NCI-H1436 treated with DMSO at 0.1 percent for 48 hours (cell line): ENCODE measurements at places on chromosomes 4 and X.

DNA sequence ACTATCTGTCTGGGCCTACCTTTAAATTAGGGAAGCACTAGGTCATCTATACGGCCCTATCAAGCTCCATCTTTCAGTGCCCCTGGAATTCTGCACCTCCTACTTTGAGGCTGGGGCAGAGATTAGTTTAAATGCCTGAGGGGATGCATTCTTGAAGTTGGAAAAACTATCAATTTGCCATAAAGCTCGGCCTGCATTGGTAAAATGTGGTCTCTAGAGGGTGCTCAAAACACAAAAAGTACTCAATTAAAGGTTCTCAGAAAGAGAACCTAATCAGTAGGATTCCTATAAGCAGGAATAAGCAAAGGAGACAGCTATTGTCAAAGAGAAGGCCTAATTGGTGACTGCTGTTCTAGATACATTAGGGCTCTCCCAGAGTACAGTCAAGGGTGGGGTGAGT, 111.7 kb downstream of the AMER1 start:
- DNase-seq, result no peak

DNA sequence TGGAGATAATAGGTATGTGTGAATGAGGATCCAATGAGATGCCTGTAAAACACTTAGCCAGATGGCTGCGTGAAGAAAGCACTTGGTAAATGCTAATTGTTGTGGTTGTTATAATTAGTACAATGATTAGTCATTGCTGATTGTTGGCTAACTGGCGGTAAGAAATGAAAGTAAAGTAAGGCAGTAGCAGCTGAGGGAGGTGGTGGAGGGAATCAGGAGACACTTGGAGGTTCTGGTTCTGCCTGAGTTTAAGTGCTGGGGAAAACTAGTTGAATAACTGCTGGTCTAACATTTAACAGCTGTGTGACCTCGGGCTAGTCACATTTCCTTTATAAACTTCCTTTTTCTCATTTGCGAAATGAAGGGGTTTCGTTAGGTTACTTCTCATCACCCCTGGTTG, 30.9 kb downstream of the CD38 start:
- no peak for DNase-seq

GRCh38 chr4:139719381-139720101, 53.9 kb downstream of the MGST2 start:
- DNase-seq, result no peak

DNA sequence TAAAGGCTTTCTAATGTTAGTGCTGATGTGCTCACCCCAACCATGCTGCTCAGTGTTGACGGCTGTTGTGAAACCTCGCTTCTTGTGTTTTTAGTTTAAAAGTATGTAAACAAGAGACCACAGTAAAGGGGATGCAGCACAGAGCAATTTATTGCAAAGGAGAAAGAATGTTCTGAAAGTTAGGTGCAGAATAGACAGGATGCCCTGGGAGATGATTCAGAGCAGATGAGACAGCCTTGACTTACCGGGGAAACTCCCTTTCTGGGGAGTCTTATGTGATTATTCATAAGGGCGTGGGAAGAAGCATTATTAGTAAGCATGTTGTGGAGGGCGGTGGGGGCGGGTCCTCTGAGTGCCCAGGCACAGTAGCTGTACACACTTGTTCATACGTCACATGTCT, 47.7 kb downstream of the EVC start:
- DNase-seq, result no peak

DNA sequence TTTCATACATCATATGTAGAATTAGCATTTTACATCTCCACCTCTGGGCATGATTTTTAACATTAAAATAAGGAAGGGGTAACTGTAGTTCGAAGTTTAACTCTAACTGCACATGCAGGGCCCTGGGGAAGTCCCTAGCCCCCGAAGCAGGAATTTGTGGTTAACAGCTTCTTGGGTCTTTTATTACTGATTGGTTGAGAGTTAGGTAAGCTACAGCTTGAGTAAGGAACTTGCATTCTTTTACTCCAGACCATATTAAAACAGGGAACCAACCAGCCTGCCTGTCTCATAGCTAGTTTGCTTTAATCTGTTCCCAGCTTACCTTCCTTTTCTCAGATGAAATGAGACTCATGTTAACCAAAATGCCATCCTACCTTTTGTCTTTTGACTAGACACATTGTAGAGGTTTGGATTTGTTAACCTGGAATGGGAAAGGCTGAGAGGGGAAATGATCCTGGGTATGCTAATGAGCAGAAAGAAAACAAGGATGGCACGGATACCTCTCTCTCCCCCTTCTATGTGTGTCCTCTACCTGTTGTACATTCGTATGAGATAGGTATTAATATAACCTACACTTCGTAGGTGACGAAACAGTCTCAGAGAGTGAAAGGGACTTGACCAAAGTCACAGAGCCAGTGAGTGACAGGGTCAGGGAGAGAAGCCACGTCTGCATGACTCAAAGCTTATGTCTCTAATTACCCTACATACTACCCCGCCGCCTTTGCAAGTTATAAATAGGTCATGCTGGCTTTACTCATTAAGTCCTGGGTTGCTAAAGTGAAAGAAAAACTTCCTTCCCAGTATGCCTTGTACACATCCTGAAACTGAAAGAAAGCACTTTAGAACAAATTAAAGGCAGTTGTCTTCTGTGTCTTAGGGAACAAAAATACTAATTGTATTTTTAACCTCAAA, 119.5 kb upstream of the AFF2 start:
- no peak for DNase-seq

DNA sequence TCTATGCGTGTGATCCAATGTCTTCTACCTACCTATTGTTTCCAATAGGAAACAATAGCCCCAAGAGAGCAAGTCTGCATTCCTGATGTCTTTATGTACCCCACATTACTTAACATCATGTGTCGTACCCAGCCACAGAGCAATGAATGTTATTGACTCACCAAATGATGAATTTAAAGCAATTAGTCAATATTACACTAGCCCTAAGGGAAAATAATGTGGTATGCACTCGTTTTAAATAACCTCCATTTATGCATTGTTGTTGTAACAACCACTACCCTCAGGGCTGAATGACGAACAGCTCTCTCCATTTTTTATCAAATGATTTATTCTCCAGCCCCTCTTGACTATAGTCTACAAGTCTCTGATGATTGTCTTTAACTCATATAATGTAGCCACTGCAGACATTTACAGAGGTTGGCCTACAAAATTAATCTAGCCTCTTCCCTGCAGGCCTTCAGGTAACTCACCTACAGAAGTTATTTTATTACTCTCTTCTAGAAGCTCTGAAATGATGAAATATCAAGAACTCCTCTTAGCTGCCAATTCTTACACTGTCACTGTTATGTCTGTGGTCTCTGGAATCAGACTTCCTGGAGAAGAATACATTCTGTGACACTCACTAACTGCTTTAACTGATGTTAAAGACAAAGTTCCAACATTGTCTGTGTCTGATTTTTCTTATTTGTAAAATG, 601.7 kb upstream of the GRIA3 start:
- no peak for DNase-seq

- DNase-seq, result no peak
Observed at GRCh38 chr4:38024206-38024509, 64.0 kb downstream of the PTTG2 start.

GRCh38 chr4:174036576-174036975, 246.9 kb downstream of the FBXO8 start:
- DNase-seq, result no peak

DNA sequence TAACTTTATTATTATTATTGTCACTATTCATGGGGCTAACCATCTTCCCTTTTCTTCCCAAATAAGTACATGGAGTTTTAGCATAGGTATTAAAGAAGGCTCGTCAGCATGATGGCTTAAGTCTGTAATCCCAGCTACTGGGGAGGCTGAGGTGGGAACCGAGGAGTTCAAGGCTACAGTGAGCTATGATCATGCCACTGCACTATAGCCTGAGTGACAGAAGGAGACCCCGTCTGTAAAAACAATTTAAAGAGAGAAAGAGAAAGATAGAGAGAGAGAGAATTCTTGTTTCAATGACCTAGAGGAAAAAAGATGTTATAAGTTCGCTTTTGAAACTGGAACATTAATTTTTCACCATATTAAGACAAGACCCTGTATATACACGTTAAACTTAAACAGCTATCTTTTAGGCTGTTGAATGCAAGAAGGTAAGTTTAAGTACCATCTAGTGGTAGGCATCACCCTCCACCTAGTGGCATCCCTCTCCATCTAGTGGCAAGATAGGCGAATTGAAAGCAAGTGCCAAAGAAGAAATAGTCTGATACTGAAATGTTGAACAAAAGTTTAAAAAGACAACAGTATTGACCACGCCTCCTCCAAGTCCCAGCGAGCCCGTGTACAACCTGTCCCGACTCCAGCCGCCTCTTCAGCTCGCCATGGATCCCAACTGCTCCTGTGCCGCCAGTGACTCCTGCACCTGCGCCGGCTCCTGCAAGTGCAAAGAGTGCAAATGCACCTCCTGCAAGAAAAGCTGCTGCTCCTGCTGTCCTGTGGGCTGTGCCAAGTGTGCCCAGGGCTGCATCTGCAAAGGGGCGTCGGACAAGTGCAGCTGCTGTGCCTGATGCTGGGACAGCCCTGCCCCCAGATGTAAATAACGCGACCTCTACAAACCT, 26.0 kb upstream of the YTHDC1 start:
- DNase-seq, result peak; percentile 7

DNA sequence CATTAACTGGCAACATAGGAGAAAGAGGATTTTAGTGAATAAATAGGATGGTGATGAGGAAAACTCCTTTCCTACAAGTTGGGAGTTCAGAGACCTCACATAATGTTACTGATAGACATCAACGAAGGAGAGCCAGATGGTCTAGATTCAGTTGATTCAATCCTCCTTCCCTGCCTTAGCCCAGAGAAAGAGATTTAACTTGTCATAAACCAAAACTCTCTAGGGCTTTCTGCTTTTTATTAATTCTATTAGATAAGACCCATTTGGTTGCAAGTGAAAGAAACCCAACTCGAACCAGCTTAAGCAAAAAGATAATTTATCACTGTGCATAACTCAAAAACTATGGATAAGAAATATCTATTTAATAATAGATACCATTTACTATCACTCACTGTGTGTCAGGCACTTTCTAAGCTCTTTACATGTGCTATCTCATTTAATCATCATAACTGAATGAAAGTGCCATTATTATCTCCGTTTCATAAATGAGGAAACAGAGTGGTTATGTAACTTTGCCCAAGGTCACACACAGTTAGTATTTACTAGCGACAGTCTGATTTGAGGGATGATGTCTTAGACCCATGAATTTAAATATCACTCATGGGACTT, 4.3 kb upstream of the UNC5C start:
- DNase-seq, result no peak

GRCh38 chrX:46722742-46723568, 36.0 kb downstream of the SLC9A7 start:
- no peak for DNase-seq

DNA sequence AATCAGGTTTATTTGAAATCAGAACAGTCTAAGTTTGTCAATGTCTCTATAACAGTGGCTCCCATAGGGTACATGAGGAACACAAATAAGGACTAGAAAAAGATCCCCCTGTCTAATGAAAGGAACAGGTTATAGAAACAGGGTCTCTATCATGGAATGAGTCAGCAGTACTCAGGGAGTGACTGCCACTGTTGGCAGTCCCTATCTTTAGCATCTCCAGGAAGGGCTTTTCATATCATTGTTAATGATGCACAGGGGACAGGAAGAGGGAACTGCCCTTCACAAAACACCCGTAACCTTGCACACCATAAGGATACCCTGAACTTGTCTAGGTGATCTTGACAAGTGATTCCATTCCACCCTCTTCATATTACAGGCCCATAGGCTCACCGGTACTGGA, 38.5 kb upstream of the SMIM10L2A start:
- DNase-seq, result no peak

DNA sequence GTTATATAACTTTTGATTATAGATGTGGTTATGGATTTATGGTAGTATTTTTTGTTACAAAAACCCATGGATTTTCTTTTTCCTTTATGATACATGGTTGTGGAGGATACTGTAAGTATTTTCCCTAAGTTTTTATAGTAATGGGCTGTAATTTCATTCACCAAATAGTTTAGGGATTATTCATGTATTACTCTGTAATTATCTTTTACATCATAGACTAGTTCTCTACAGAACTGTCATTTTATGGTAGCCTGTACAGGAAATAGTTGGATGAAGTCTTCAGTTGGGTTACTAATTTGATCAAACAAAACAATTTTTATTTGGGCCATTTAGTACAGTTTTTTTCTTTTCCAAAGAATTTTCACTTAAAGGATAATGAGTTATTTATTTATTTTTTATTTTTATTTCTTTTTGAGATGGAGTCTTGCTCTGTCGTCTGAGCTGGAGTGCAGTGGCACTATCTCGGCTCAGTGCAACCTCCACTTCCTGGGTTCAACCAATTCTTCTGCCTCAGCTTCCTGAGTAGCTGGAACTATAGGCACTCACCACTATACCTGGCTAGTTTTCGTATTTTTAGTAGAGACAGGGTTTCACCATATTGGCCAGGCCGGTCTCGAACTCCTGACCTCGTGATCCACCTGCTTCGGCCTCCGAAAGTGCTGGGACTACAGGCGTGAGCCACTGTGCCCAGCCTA, 42.1 kb downstream of the RBPJ start:
- DNase-seq, result no peak

DNA sequence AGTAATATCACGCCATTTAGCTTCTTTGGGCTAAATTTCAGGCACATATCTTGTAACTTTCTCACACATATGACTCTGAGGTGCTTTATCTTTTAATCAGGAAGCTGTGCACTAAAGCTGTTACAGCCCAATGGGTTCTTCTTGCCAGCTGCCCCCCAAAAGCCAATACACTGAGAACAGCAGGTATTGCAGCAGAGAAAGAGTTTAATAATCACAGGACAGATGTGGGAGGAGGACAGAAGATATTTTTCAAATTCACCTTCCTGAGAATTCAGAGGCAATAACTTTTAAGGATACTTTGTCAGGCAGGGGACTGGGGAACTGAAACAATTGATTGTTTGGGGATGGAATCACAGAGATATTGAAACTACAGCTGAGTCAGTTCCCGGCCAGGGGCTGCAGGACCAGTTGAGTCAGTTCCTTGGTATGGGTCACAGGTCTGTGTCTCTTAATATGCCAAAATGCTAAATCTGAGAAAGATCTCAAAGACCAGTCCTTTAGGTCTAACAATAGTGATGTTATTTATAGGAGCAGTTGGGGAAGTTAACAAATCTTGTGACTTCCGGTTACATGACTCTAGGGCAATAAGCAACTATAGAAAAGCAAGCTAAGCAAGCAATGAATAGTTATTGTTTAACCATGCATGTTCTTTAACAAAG, 28.1 kb downstream of the DDIT4L start:
- DNase-seq, result no peak

DNA sequence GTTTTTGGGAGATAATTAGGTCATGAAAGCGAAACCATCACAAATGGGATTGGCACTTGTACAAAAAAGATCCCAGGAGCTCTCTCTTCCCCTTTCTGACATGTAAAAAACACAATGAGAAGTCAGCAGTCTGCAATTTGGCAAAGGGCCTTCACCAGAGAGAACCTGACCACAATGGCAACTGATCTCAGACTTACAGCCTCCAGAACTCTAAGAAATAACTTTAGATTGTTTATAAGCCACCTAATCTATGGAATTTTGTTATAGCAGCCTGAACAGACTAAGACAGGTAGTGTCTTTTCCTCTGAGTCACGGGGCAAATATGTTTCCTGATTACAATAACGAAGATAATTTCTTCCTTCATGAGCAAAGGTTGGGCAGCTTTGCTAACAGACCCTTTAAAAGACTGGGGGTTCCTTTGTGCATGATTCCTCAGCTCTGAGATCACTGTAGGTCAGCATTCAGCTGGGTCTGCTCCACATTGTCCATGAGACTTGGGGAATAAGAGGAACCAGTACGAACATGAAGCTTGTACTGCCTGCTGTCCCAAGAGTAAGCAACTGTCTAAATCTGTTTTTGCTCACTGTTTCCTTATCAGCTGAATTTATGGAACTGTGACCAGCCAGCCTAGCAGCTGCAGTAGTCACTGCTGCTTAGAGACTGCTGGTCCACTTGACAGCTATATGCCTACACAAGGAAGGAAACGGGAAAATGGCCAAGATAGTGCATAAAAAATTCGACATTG, 191.6 kb downstream of the ANAPC10 start:
- DNase-seq, result no peak
